Mesothelial cell of epicardium (in vitro differentiated cells): ENCODE measurements at places on chromosomes 2 and 18.

DNA sequence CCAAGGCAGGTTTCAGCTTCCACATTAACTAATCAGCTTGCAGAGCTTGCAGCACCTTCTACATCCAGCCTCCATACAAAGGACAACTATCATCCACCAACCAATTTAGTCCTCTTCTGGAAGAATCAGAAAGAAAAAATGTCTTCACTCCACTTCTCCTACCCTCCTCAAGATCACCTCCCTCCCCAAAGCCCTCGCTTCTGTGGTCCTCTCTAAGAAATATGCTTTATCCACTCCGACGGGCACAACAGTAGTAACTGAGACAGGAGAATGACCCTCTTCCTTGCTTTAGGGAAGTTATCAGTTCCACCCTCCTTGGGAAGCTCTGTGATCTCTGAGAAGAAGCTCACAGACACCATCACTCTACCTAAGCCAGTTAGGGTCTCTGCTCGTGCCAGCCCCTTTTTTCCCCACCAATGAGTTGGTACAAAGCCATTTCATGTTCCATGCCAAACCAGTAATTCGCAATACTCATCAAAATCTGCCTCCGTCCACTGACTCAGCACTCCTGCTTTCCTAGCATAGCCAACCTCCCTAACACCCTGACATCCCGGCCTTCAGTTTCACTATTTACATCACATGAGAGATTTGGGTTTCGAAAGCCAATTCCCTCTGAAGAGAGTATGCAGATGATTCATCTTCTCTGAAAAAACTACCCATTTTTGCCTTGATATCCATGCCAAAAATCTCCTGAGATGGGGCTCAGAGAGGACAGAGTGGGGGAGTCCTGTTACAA is 114.1 kb upstream of the PKDCC start:
- no peak for DNase-seq

DNA sequence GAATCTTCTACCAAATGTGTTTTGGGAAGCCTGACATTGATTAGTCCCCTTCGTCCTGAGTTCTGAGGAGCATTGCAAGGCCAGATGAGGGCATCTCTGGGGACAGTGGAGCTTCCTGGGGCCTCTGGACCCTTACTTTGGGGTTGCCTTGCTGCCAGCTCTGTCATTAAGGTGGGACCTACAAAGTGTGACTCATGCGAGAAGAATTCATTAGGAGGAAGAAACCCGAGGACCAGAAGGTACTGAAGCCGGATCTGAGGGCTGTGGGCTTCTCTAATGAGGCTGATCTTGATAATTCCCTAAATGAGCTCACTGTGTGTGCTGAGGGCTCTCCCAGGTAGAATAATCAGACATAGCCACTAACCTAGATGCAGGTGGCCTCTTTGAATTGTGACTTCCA is 695 bp upstream of the SCYGR2 start:
- no peak for DNase-seq

DNA sequence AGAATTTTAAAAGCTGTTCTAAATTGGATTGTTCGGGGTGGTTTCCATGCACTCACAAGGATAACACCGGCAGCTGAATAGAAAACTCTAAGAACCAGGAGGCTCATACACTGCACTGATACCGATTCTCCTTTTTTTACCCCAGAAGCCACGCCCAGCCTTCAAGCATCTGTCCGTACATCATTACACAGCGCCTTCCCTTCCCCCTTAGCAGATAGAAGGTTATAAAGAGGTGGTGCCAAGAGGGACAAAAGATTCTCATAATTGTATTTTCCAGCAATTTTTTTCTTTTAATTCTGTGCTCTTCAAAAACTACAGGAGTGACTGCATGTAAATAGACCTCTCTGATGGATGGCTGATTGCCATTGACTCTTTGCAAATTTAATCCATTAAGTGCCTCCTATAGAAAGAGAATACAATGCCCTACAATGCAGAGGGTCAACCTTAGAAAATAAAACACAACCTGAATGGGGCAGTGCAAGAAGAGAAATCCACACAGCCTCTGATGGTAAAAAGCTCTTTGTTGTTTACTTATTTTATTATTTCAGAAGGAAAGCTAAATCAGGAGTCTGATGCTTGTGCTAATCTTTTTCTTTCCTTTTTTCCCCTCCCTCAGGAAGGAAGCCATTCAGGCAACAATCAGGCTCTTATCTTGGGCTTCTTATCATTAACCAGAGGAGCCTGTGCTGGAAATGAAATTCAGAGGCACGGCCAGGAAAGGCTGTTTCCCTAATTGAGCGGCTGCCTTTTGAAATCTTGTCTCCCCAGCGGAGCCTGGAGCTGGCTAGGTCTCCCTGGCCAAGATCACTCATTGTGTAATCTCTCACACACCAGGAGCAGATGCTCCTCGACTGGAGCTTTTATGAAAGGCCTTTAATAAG is 198.9 kb upstream of the NABP1 start:
- no peak for DNase-seq

DNA sequence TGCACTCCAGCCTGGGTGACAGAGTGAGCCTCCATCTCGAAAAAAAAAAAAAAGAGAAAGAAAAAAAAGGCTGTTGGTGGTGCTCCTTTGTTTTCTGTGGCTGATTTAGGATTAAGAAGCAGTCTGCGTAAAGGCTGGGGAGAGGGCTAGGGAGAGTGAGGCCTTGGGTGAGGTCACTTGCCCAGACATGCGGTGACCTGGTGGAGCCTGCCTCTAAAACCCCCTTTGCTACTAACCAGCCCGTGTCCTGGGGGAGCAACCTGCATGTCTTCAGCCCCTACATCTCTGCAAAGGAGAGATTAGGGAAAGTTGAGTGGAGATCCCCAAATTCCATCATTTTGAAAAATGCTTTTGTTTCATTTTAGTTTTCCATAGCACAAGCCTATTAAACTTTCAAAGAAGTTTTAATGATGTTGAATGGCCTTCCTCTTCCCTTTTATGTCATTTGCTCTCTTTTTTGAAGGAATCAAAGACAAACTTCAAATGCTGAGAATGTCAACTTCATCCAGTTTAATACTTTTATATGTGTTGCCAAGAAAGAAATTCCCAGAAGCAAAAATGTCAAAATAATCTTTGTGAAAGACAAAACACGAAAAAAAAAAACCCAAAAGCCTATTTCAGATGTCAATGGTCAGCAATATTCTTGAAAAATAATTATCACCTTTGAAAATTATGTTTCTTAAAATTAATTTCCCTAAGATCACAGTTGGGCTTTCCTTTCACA is 38.9 kb upstream of the RALBP1 start:
- DNase-seq = no peak

DNA sequence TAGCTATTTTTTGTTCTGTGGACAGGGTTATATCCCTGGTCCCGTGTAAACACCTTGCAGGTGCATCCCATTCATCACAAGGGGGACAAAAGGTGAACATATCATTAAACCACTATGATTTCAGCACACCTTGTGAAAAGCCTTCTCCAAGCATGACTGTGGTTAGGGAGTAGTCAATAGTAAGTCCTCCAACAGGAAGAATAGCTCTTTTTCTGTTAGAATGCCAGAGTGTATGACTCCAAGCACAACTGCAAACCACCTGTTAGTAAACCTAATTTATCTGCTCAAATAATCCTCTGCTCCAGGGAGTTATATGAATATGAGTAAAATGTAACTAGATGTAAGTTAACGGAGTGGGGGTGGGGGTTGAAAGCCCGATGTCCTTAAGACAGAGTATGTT is 240.5 kb downstream of the AGPS start:
- no peak for DNase-seq

GRCh38 chr2:18487106-18487913 is 73.1 kb downstream of the RDH14 start:
- DNase-seq = no peak
